Activated CD4-positive, alpha-beta T cell treated with anti-CD3 and anti-CD28 coated beads, Interleukin-2, amount 50 U/mL, for 48 hours (primary cell): ENCODE measurements at places on chromosomes 3 and 15.

DNA sequence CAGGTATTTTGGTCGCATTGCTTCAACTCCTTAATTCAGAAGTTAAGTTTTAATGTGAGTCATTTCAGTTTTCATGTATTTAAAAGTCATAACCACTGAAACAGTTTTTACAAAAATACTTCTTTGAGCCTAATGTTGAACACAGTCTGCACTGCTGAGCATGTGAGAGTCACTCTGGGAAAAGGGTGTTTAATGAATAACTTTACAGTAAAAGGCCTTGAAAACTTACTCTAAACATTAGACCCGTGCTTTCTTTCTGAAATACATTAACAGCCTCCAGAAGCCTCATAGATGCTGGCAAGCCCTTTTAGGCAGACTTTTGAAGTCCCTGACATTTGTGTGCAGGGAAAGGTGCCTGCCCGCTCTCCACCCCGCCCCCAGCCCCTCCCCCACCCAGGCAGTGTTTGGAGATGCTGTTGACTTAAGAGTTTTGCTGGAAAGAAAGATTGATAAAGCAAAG is 68.9 kb upstream of the NR2F2 start:
- DNase-seq: no peak

DNA sequence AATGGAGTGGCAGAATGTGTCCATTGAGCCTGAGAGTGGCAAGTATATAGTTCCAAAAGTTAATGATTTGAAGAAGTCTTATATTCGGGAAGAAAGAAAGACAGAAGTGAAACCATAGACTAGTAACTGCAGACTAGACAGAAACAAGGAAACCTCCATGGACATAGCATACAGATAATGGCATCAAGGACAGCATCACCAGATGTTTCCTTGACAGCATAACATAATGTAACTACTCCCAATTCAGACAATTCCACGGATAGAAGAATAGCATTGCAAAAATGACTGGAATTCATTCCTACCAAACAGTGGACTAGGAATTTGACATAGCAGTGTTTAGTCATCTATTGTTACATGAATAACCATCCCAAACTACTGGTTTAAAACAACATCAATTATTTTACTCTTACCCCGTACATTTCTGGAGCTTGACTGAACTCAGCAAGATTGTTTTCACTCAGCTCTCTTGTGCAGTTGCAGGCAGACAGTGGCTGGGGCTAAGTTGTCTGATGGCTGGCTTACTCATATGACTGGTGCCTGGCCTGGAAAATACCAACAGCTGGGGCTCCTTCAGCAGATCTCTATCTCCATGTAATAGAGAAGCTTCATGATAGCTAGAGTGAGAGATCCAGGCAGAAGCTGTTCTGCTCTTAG is 109.7 kb upstream of the GADL1 start:
- DNase-seq: no peak

- DNase-seq: no peak
Measured at GRCh38 chr3:88410259-88410658, 260.5 kb downstream of the C3orf38 start.

DNA sequence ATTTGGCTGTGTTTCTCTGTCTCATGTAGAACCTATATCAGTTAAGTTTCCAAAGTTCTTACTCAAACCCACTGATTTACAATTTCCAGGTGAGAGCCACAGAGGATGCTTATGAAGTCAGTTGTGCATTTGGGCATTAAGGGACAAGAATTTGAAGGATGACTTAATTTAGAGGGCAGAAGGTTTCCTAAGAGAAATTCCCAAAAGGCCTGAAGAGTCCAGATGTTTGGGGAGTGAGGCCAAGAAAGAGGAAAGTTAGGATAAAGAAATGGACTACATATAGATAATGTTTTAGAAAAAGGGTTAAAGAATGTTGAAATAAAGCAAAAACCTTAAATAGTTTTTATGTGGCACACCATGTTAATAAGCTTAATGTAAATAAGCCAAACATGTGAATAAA is 338.7 kb upstream of the GRM7 start:
- DNase-seq: no peak

- peak; percentile 38 for DNase-seq
Measured at GRCh38 chr3:183188895-183189462, 26.4 kb upstream of the LAMP3 start.

DNA sequence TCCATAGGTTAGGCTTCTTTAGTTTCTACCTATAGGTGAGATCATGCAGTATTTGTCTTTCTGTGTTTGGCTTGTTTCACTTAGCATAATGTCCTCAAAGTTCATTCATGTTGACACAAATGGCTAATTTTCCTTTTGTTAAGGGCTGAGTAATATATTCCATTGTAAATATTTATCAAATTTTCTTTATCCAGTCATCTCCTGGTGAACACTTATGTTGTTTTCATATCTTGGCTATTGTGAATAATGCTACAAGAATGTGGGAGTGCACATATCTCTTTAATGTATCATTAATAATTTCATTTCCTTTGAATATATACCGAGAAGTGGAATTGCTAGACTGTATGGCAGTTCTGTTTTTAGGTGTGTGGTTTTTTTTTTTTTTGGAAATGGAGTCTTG is 250.9 kb upstream of the SEMA6D start:
- DNase-seq: no peak

DNA sequence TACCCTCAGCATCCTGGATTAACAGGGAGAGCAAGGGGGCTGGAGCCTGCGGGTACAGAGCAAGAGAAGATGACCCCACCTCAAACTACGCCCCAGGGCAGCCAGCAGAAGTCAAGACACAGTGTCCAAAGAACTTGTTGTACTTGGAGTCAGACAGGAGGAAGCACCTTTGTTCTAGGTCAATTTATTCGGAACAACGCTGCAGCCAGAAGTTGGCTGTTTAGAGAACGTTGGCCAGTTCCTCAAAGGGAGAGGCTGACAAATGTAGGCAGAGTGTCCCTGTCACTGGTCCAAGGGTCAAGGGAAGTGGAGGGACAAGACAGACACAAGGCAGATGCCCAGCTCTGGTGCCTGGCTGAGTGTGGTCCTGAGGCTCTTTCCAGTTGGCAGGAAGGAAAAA is 32.1 kb upstream of the PIAS1 start:
- DNase-seq: no peak
